Left colon (tissue), 2 donors: ENCODE measurements at places on chromosomes 4 and X. TPM values are rescaled to one million over a fixed set of nuclear protein-coding genes. Genes with fewer than 3 reads are reported as not detected.

Gene NR0B1
- not detected for total RNA-seq

Gene CYP4V2
- 49.5 TPM for total RNA-seq

Gene RGN
- total RNA-seq: 0.34 TPM

Gene FSTL5
- total RNA-seq: 0.14 TPM

Gene TMEM154
- total RNA-seq: 5.4 TPM

Gene F8A2
- not detected for total RNA-seq

Gene ATP10D
- 9.1 TPM for total RNA-seq

Gene CCKAR
- total RNA-seq: not detected

Gene SPANXA2
- not detected for total RNA-seq

Gene SATL1
- 0.08 TPM for total RNA-seq

Gene H2AZ1
- 165 TPM for total RNA-seq

Gene MTNR1A
- total RNA-seq: 5.8 TPM

Gene NR3C2
- total RNA-seq: 113 TPM

Gene GLUD2
- total RNA-seq: 0.37 TPM

Gene PCYT1B
- total RNA-seq: 0.28 TPM

Gene P2RY4
- 2.3 TPM for total RNA-seq

Gene CXorf49
- not detected for total RNA-seq

Gene USP51
- total RNA-seq: 0.81 TPM

Gene RWDD4
- total RNA-seq: 17.3 TPM

Gene MBNL3
- 46.2 TPM for total RNA-seq

Gene CNGA2
- total RNA-seq: not detected

Gene PRR32
- total RNA-seq: not detected

Gene USP17L10
- not detected for total RNA-seq

Gene CSAG3
- total RNA-seq: not detected

Gene SHISA3
- total RNA-seq: 0.52 TPM

Gene AMELX
- total RNA-seq: not detected

Gene PPEF2
- not detected for total RNA-seq

Gene ARHGEF38
- 11.6 TPM for total RNA-seq

Gene MAGEH1
- 4.5 TPM for total RNA-seq
